HTR-8/SVneo (cell line): ENCODE measurements at places on chromosomes 12 and 14.
A peak's percentile ranks its signal among the peaks of the same experiment; 100 is the strongest.

- DNase-seq: no peak
These were observed 53.8 kb downstream of the PEBP1 start for GRCh38 chr12:118189741-118190191.

- DNase-seq: no peak
These were observed 70.1 kb upstream of the KRR1 start for GRCh38 chr12:75581515-75581914.

GRCh38 chr12:10967409-10967808 lies 19.3 kb downstream of the TAS2R50 start:
- peak; percentile 32 for DNase-seq

DNA sequence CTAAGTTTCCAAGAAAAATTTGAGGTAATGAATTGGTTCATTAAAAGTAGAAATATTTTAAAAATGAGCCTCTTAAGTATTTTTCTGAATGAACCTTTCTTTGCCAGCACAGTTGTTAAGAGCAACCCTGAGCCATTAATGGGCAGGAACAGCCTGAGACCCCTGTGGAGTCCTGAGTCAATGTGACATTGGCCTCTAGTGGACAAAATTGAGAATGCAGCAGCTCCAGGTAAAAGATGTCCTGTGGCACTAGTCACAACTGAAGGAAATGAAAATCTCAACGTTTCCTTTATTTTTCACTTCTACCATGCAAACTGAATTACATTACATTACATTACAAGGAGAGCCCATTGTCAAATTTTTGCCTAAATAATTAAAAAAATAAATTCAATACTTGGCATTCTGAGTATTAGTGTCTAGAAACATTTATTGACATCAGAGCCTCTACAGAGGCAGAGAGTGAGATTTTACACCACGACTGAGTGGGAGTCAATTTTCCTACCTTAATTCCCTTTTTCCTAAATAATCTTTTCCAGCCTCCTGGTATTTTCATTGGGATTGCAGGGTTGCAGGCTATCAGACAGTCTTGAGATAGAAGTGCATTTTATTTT lies 135.7 kb downstream of the PPM1H start:
- DNase-seq: peak; percentile 82

- peak; percentile 63 for DNase-seq
These were observed 196.3 kb downstream of the TSPAN9 start for GRCh38 chr12:3273409-3273853.

- peak; percentile 78 for DNase-seq
These were observed 2.7 kb downstream of the PCNX4 start for GRCh38 chr14:60094306-60094897.
